Umbilical cord (tissue), 2 donors: ENCODE measurements at places on chromosomes 4 and X.

DNA sequence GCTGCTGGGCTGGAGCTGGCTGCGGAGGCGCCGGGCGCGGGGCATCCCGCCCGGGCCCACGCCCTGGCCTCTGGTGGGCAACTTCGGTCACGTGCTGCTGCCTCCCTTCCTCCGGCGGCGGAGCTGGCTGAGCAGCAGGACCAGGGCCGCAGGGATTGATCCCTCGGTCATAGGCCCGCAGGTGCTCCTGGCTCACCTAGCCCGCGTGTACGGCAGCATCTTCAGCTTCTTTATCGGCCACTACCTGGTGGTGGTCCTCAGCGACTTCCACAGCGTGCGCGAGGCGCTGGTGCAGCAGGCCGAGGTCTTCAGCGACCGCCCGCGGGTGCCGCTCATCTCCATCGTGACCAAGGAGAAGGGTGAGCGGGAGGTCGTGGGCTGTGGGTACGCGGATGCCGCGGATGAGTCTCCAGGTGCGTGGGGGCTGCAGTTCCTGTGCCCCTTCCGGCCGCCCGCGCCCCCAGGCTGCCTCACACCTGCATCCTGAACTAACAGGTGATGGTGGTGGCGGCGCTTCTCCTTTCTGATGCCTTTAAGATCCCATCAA, 499 bp downstream of the CYP2U1 start:
- DNase-seq, result no peak

DNA sequence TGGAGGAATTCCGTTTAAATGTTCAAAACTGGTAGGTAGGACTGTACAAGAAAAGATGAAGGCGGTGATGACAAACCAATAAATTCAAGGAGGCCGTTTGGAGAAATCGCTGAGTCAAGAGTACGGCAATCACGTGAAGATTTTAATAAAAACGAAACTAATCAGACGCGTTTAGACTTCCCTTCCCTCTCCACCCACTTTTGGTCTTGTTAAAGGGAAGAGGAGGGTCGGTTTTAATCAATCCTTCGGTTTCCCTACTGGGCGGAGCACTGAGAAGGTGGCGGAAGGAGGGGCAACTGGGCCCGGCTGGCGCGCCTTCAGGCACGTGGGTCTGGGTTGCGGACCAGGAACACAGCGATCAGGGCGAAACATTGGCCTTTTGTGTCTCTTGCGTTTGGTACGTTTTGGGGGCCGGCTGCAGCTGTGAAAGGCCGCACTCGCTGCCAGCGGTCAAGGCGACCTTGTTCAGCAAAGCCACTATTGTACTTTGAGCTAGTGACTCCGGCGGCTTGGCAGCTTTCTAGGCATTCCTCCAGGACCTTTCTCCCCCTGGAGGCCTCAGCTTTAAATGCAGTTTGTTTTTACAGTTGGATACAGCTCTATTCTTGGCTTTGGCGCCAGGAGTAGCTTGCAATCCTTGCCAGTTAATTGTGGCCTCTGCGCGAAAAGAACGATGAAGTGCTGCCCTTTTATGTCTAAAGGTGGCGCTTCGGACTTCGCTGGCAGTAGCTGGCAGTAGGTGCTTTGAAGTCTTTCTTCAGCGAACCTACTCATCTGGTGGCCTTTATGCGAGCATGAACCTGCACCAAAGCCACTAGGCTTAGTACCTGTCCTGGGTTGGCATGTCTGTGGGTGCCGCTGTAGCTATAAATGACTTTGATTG, 16.8 kb upstream of the LAMP2 start:
- peak; percentile 79 for DNase-seq

DNA sequence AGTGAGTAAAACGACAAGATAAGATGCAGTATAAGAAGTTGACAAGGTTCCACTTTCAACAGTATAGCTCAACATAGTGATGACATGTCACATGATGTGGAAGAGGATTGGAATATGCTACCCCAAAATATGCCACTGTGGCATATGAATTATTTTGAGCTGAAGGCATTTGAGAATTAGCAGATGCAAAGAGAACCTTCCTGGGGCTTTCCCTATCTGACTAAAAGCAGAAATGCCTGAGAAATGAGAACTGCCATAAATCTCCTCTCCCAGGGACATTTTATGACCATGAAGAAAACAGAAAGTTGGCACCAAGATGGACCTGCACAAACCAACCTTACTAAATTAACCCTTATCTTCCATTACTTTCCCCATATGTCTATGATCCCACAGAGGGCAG, 24.8 kb downstream of the CDKN2AIP start:
- DNase-seq, result no peak

GRCh38 chrX:39206399-39207145, 405.3 kb downstream of the MID1IP1 start:
- DNase-seq, result no peak

- no peak for DNase-seq
Observed at GRCh38 chr4:158580064-158580463, 58.4 kb downstream of the RXFP1 start.

- DNase-seq, result peak; percentile 53
Observed at GRCh38 chr4:26459054-26459755, 31.1 kb downstream of the CCKAR start.

GRCh38 chrX:14777525-14777924, 95.3 kb downstream of the FANCB start:
- DNase-seq, result no peak

DNA sequence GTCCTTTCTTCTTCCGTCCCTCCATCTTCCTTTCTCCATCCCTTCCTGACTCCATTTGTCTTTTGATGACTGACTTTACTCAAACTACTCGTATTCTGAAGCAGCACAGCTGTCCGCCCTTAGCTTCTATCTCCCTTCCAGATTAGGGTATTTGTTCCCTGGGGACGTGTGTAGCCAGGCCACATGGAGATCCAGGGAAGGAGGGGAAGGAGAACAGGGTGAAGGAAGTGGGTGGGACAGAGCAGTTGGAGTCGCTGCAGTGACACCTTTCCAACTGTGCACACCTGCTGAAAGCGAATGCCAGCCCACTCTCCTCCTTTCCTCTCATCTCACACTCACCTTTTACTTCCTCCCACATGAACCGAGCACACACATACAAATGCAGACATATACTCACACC, 323.8 kb downstream of the DCTD start:
- no peak for DNase-seq
